ENCODE measurements at places on chromosomes 3 and 15. TPM values are rescaled to one million over a fixed set of nuclear protein-coding genes. Genes with fewer than 3 reads are reported as not detected.

DUOX1 gene
- total RNA-seq: 0.30 TPM

LRRC58 gene
- 29.2 TPM for total RNA-seq

HRG gene
- total RNA-seq: not detected

SPATA12 gene
- 0.12 TPM for total RNA-seq

TRIM71 gene
- total RNA-seq: 106 TPM

LRTM1 gene
- total RNA-seq: not detected

A4GNT gene
- not detected for total RNA-seq

AMT gene
- total RNA-seq: 35.4 TPM

SCN11A gene
- total RNA-seq: 0.81 TPM

CNTN3 gene
- total RNA-seq: 0.21 TPM

ROPN1B gene
- total RNA-seq: not detected

ACKR4 gene
- not detected for total RNA-seq

Data from neural progenitor cell (in vitro differentiated cells).